C1 segment of cervical spinal cord (tissue), 14 donors: ENCODE measurements at places on chromosomes 2 and 18.

- no peak for DNase-seq
Observed at GRCh38 chr18:29171892-29172755, 995.2 kb upstream of the CDH2 start.

- DNase-seq: no peak
Observed at GRCh38 chr18:63438181-63438580, 15.9 kb upstream of the VPS4B start.

GRCh38 chr2:106161938-106162820 is 31.9 kb downstream of the UXS1 start:
- DNase-seq: no peak

- DNase-seq: no peak
Observed at GRCh38 chr2:205998583-205998982, 87.4 kb downstream of the INO80D start.

GRCh38 chr18:8262221-8262620 is 347.0 kb upstream of the RAB12 start:
- DNase-seq: no peak
